ENCODE measurements at places on chromosomes 11 and 22. TPM values are rescaled to one million over a fixed set of nuclear protein-coding genes. Genes with fewer than 3 reads are reported as not detected.

GRCh38 chr11:64044730-64045393 lies 9.1 kb downstream of the FLRT1 start:
- no peak overlapping the region for H3K4me3 ChIP-seq
- DNase-seq: no peak
- H3K36me3 ChIP-seq: no peaks in the 10 kb centered on the region
- no peaks in the 10 kb centered on the region for H3K27me3 ChIP-seq

- no peak overlapping the region for H3K4me3 ChIP-seq
- DNase-seq: no peak
- no peaks in the 10 kb centered on the region for H3K36me3 ChIP-seq
- peaks cover 25% of the 10 kb centered on the region for H3K4me1 ChIP-seq
- no peak overlapping the region for H3K27ac ChIP-seq
- no peaks in the 10 kb centered on the region for H3K27me3 ChIP-seq
Measured at GRCh38 chr11:56910785-56911184, 77.9 kb upstream of the OR5AK2 start.

DNA sequence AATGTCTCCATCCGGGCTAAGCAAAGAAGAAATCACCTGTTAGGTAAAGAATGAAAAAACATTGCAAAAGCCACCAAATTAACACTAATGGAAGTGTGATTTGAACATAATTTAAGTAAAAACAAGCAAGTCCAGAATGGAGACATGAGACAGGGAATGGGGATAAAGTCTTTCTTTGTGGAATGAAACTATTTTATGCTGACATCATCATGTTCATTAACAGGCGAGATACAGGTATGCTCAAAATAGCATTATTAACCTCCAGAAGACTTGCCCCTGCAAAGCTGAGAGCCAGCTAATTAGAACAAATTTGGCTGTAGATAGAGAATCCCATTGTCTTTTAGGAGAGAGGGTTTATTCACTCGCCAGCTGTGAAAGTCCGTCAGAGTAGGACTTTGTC lies 4.9 kb upstream of the LARGE1 start:
- no peak overlapping the region for H3K4me3 ChIP-seq
- DNase-seq: no peak
- H3K36me3 ChIP-seq: no peaks in the 10 kb centered on the region
- 0 out of 2 replicates have a peak, but pooled peaks cover 5% of the 10 kb centered on the region for H3K4me1 ChIP-seq
- peaks cover 77% of the 10 kb centered on the region for H3K27me3 ChIP-seq

- H3K27ac ChIP-seq: no peak overlapping the region
- no peaks in the 10 kb centered on the region for H3K27me3 ChIP-seq
- DNase-seq: no peak
- H3K36me3 ChIP-seq: no peaks in the 10 kb centered on the region
Measured at GRCh38 chr11:71309611-71310010, 57.2 kb upstream of the SHANK2 start.

DNA sequence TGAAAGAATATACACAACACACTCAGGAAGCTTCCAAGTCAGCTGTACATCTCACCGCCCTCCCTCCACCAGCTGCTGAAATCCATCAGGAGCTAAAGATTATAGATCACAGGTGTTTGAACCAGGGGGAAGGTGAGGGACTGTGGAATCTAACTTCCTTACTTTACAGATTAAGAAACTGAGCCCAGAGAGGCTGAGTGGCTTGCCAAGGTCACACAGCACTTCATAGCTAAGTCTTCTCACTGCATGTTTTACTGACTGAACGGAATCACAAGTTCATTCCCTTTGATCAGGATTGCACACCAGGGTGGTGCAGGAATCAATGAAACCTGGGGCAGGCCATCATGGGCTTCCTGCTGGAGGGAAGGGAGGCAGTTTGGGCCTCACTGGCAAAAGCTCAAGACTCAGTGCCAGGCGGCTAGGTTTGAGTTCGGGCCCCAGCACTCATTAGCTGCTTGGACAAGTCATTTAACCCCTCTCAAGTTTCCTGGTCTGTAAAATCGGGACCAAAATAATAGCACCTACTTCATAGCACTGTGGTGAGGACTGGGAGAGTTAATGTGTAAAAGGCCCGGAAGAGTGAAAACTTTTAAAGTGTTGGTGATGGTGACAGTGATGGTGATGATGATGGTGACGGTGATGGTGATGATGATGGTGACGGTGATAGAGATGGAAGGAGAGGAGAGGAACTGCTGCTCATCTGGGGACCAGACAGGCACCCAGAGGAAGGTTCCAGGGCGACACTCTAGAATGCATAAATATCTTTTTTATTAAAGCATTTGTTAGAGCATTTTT lies 8.2 kb downstream of the CD5 start:
- H3K27ac ChIP-seq: no peak overlapping the region
- no peak overlapping the region for H3K4me3 ChIP-seq
- no peaks in the 10 kb centered on the region for H3K4me1 ChIP-seq

- H3K27ac ChIP-seq: no peak overlapping the region
- no peaks in the 10 kb centered on the region for H3K36me3 ChIP-seq
- H3K4me1 ChIP-seq: no peaks in the 10 kb centered on the region
Measured at GRCh38 chr11:71184421-71185210, 67.8 kb downstream of the SHANK2 start.

DNA sequence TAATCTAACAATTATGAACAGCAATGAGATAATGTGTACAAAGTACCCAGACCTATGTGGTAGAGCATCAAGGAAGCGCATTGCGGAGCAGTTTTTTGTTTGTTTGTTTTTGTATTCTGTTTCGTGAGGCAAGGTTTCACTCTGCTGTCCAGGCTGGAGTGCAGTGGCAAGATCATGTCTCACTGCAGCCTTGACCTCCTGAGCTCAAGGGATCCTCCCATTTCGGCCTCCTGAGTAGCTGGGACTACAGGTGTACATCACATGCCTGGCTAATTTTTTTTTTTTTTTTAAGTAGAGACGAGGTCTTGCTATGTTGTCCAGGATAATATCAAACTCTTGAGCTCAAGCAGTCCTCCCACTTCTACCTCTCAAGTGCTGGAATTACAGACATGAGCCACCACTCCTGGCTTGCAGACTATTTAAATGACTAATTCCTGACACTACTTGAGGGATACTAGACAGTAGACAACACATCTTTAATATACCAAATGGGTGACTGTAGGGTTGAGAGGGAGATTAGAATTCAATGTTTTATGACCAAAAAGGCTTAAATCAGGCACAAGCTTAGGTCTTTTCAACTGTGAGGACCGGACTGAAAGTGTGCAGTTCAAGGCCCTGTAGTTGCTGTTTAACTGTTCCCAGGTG lies 12.7 kb downstream of the OR51B4 start:
- no peak for DNase-seq
- H3K27ac ChIP-seq: no peak overlapping the region
- no peaks in the 10 kb centered on the region for H3K27me3 ChIP-seq
- H3K4me1 ChIP-seq: no peaks in the 10 kb centered on the region
- no peak overlapping the region for H3K4me3 ChIP-seq

- H3K27ac ChIP-seq: no peak overlapping the region
- H3K27me3 ChIP-seq: no peaks in the 10 kb centered on the region
- no peaks in the 10 kb centered on the region for H3K4me1 ChIP-seq
- H3K36me3 ChIP-seq: no peaks in the 10 kb centered on the region
- no peak overlapping the region for H3K4me3 ChIP-seq
Measured at GRCh38 chr11:26026078-26026477, 305.9 kb upstream of the ANO3 start.

GRCh38 chr11:129636926-129637325 lies 178.7 kb upstream of the TMEM45B start:
- no peak overlapping the region for H3K4me3 ChIP-seq
- no peaks in the 10 kb centered on the region for H3K27me3 ChIP-seq
- H3K36me3 ChIP-seq: no peaks in the 10 kb centered on the region

DNA sequence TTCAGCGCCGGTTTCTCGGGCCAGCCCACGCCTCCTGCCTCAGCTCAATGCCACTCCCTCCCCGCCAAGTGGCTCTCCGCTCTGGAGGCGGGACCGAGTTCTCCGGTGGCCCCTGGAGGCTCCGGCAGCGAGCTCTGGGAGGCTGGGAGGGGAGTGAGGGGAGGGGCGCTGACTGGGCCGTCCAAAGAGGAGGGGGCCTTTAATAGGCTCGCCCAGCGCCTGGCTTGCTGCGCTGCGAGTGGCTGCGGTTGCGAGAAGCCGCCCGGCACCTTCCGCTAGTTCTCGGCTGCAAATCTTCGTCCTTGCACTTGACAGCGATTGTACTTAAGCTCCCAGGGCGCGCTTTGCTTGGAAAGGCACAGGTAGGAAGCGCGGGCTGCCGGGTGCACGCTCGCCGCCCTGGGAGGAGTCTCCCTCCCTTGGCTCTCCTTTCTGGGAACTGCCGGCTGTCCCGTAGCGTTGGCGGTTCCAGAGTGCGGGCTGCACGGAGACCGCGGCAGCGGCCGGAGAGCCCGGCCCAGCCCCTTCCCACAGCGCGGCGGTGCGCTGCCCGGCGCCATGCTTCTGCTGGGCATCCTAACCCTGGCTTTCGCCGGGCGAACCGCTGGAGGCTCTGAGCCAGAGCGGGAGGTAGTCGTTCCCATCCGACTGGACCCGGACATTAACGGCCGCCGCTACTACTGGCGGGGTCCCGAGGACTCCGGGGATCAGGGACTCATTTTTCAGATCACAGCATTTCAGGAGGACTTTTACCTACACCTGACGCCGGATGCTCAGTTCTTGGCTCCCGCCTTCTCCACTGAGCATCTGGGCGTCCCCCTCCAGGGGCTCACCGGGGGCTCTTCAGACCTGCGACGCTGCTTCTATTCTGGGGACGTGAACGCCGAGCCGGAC lies at the start of gene ADAMTS15:
TSS of gene ADAMTS15 (plus strand) at position 230 of the 894 bp plus-strand sequence. CDS start at position 559, 329 bp downstream.
- peak within 1 kb of the TSS; percentile 28 for H3K27ac ChIP-seq
- H3K27me3 ChIP-seq: no peaks in the 10 kb centered on the region
- H3K4me3 ChIP-seq: peak within 1 kb of the TSS; percentile 74
- DNase-seq: peak; percentile 82

DNA sequence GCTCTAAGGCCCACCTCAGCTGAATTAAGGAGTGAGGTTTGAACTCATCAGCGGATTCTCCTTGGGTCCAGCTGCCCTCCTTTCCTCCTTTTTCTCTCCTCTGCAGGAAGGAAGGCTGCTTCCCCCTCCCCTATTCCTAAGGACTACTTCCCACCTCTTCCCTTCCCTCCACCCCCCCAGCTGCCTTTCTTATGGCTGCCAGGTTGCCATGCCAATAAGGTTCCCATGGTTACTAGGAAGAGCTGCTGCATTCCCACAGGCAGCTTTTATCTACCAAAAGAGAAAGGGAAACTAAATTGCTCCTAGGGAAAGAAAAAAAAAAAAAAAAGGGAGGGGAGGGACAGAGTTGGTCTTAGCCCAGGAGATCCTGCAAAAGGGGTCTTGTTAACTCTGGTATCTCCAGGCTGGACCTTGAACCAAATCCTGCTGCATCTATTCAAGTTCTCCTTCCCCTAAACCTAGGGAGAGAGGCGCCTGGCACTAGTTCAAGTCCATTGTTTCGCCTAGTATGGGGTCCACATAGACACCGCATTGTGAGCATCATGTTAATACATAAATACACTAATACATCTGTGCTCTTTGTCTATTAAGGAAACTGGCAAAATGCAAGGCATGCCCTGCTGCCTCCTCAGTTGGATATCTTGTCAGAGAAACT lies 21.2 kb upstream of the FEZ1 start:
- H3K27me3 ChIP-seq: no peaks in the 10 kb centered on the region
- DNase-seq: no peak
- no peak overlapping the region for H3K27ac ChIP-seq
- H3K36me3 ChIP-seq: no peaks in the 10 kb centered on the region
- H3K4me1 ChIP-seq: 0 out of 2 replicates have a peak, but pooled peaks cover 3% of the 10 kb centered on the region
- no peak overlapping the region for H3K4me3 ChIP-seq

Gene RFPL2
- total RNA-seq: not detected

Gene TSGA10IP
- total RNA-seq: not detected

Gene SYT8
- total RNA-seq: 8.9 TPM

Gene TRIM66
- total RNA-seq: 16.1 TPM

Gene FOLR3
- total RNA-seq: not detected

Gene PHETA2
- 4.5 TPM for total RNA-seq

All from PC-9 (cell line).